ENCODE measurements at places on chromosomes 1 and 21. TPM values are rescaled to one million over a fixed set of nuclear protein-coding genes. Genes with fewer than 3 reads are reported as not detected.

DNA sequence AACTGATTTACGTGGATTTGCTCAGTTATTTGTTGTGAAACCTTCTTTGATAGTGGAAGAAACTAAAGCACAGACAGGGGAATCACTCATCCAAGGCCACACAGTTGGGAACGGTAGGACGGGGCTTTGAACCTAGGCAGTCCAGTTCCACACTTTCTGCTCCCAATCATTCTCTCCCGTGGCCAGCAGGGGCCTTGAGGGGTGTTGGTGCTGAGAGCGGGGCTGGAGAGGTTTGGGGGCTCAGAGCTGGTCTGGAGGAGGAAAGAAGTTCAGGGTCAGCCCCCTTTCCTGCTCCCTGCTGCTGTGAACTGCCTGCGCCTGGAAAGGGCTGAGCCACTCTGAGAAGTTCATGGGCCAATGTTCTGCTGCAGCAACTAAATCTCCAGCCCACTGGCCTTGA, 31.4 kb upstream of the ACTL8 start:
- no peak for DNase-seq

CHRNB2 gene
- 0.21 TPM for polyA plus RNA-seq

- no peak for DNase-seq
These were observed 261.5 kb downstream of the GPATCH2 start for GRCh38 chr1:217369271-217369981.

DNA sequence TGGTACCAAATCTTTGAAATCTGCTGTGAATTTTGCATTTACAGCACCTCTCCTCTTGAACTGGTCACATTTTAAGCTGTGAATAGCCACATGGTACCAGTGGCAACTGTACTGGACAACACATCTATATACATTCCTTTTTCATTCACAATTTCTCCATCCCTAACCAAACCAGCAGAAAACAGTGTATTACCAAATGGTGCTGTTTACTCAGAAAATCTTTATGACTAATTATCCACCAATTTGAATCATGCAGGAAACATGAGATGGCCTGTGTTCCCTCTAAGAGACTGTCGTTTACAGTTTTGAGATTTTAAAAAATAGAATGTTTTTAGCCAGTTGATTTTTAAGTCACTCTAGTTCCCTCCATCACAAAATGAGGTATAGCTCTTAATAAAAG, 17.6 kb upstream of the CCT8 start:
- no peak for DNase-seq

OR2M4 gene
- 0.05 TPM for polyA plus RNA-seq

NBPF4 gene
- not detected for polyA plus RNA-seq

- DNase-seq: no peak
These were observed 8.3 kb downstream of the ATAD3B start for GRCh38 chr1:1479547-1480487.

RGS7 gene
- polyA plus RNA-seq: not detected
